ENCODE measurements at places on chromosomes 5 and 9.

DNA sequence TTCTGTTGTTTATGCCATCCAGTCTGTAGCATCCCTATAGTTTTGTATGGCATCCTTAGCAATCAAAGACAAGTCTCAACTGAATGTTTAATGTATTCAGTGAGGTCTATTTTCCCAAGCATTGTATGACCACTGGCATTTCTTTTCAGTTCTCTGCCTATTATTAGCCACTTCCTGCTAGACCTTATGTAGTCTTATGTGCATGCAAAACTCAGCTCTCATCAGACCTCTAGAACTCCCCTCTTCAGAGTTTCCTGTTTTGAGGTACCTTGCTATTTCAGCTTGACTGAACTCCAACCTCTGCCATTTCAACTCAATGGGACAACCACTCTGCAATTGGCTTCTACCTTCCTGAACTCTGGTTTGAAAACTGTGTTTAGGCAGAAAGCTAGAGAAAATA is 113.2 kb downstream of the SLC25A46 start:
- DNase-seq, result no peak

GRCh38 chr9:102428305-102428704 is 566.8 kb upstream of the CYLC2 start:
- DNase-seq, result no peak

DNA sequence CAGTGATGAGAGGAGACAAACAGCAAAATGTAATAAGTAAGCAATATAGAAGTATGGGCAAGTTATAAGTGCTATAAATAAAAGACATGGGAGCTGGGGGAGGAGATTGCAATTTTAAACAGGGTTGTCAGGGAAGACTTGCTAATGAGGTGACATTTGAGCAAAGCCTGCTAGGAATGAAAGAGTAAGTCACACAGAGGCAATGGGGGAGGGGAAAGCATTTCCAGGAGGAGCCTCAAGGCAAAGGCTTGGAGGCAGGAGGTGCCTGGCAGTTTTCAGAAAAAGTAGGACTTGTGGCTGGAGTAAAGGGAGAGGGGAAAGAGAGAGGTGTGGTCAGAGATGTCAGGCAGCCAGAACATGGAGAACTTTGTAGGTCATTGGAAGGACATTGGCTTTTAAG is 124.4 kb upstream of the NMUR2 start:
- DNase-seq, result no peak

- no peak for DNase-seq
These were observed 122.2 kb downstream of the FGF10 start for GRCh38 chr5:44266882-44267576.

DNA sequence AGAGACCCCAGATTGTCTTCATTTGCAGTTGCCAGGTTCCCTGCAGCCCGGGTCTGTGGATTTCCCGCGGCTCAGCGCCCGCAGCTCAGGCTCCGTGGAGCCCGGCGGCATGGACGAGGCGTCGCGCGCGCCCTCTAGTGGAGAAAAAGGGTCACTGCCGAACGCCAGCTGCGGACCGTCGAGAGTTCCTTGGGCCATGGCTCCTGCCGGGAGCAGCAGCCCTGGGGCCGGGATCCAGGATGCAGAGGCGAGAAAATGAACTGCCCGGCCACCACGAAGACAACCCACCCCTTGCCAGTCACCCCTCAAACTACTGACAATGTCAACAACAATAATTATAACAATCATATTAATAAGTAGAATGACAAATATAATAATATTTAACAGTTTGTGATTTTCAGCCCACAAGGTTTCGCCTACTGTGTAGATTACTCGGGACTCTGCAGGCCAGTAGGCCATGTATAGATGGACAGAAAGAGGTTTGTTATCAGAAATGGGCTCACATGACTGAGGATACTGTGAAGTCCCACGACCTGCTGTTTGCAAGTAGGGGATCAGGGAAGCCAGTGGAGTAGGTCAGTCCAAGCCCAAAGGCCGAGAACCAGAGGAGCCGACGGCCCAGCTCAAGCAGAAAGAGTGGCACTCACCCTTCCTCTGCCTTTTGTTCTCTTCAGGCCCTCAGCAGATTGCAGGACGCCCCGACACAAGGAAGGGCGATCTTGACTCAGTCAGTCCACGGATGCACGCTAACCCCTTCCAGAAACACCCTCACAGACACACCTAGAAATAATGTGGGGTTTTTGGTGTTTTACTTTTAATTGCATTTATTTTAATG is 43.1 kb downstream of the BOD1 start:
- peak; percentile 68 for DNase-seq

DNA sequence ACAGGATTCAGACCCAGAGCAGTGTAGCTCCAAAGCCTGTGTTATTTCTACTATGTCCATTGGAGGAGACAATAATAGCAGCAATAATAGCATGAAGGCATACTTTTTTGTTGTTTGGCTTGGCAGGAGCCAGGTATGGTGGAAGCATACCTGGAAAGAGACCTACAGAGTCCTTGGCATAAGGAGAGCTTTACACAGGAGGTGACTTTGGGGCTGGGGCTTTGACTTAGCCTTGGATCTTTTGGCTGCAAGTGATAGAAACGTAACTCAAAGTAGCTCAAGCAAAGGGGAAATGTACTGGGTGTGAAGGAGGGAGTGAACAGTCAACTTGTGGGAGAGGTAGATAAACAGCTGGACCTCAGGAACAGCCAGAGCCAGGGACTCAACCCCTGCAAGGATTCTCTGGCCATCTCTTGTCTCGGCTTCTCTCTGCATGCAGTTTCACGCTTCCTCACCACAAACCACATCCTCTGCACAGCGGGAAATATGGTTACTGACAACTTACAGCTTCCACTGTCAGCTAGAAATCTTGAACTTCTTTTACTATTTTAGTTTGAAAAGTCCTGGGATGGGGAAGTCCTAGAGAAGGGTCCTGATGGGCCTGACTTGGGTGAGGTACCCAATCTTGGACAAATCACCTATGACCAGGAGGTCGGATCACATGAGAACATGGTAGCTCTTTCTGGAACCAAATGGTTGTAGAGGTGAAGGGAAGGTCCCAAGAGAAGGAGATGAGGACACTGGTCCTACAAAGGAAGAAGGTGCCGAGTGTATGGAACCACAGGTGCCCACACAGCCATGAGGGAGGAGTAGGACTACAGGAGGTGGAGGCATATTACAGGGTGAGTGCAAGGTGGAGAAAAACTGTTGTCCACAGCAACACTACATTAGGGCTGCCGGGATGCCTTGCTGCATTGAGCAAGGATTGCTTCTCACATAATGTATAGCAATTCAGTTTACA is 47.0 kb upstream of the TGFBR1 start:
- DNase-seq, result peak; percentile 91

- no peak for DNase-seq
These were observed 75.1 kb upstream of the RANBP6 start for GRCh38 chr9:6090277-6091210.

- no peak for DNase-seq
These were observed 42.7 kb upstream of the RARS1 start for GRCh38 chr5:168443533-168443932.

- DNase-seq, result peak; percentile 43
These were observed 17.3 kb downstream of the TRIM7 start for GRCh38 chr5:181187500-181188213.

DNA sequence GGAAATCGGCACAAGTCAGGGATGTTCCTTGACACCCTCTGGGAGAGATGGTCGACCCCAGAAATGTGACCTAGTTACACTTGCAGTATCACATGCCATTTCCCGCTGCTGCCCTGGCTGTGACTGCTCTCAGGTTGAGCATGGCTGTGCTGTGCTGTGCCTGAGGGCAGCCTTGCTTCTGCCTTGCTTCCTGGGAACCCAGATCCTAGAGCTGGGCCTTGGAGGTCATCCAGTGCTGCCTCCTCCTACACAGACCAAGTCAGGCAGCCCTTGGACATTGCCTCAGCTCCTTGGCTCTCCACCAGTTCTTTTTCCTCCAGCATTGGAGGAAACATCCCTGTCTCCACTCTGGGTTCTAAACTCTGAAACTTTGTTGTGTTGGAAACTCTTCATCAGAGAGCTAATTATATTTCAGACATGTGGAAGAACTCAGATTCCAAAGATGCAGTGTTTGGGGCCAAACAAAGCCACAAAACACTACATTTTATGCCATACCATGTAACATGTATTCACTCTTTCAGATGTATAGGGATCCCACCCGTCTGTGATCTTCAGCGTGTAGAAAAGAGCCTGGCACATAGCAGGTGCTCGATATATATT is 6.1 kb downstream of the MAMDC2 start:
- no peak for DNase-seq

DNA sequence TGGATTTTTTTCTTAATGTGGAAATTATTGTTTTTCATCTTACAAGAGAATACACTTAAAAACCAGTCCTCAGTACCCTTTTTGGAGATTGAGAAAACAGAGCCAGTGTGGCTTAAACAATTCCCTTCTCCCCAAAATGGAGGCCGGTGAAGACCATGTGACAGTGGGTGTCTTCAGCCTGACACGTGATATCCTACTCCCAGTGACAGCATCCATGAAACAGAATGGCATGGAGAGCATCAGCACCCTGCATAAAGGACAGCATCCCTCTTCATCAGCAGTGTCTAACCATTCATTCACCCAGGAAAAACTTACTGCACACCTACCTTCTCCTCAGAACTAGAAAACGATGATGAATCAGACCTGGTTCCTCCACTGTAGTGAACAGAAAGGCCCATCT is 103.4 kb upstream of the RAI14 start:
- no peak for DNase-seq

- no peak for DNase-seq
These were observed 29.5 kb downstream of the RANBP3L start for GRCh38 chr5:36272136-36272690.

DNA sequence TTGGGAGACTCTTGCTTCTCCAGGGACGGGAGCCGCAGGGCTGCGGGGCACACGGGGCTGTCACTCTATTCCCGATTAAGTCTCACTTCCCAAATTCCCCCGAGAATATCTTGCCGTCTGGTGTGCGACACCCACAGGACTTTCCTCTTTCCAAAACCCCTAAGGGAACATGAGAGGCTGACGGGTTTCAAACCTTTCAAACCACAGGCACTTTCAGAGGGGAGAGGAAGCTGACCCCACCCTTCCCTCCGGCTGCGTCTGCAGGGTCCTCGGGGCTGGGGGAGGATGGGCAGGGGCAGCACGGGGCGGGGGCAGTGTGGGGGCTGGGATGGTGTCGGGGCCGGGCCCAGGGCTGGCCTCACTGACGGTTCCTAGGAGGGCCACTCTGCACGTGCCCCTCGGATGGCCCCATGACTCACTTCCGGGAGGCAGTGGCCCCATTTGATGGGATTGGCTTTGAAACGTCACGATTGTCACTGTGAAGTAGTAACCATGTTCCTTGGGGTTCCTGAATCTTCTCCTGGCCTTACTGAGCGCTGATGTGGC is 38.2 kb downstream of the SLC9A3 start:
- peak; percentile 50 for DNase-seq

DNA sequence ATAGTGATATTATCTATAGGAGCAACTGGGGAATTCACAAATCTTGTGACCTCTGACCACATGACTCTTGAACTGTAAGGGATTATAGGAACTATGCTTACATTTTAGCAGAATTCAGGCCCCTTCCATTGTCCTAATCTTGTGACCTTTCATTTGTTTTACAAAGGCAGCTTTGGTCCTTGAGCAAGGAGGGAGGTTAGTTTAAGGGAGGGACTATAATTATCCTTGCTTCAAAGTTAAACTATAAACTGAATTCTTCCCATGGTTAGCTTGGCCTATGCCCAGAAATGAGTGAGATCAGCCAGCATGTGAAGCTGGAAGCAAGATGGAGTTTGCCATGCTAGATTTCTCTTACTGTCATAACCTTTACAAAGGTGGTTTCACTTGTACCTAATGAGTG is 51.2 kb downstream of the TARS1 start:
- DNase-seq, result no peak

GRCh38 chr5:116478491-116478890 is 96.1 kb downstream of the SEMA6A start:
- DNase-seq, result no peak

DNA sequence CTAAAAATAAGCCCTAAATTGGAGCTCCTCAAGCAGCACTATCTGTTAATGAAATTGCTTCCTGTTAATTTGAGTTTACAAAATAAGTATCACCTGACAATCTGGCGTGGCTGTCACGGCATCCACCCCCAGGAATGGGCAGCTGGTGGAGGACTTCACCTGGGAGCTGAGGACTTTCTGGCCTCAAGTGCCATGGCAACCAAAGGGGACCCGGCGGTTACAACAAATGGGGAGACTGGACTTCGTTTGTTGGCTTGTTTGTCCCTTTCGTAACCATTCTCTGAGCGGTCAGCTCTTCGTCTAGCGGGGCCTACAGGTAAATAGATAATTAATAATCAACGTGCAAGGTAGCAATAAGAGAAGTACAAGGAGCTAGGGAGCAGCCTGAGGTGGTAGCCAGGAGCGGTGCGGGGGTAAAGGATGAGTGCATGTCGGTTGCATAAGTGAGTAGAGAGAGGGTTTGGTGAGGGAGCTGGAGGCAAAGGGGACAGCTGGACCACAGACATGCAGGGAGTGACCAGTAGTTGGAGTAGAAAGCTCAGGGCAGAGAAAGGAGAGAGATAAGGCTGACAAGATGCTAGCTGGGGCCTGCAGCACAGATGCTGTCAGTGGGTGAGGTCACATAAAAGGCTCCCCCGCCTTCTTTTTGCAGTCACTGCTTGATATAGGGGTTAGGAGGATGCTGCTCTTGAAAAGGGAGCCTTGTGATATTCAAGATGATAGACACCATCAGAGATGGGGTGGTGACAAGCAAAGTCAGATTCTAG is 62.5 kb downstream of the HSPA4 start:
- no peak for DNase-seq

- DNase-seq, result peak; percentile 86
These were observed at the start of gene MAPK9 for GRCh38 chr5:180291943-180292831. Gene MAPK9 (minus strand): TSS chr5:180292083. CDS start chr5:180280561, 11,522 bp downstream.

GRCh38 chr9:77011973-77012821 is 7.3 kb upstream of the FOXB2 start:
- DNase-seq, result peak; percentile 73

DNA sequence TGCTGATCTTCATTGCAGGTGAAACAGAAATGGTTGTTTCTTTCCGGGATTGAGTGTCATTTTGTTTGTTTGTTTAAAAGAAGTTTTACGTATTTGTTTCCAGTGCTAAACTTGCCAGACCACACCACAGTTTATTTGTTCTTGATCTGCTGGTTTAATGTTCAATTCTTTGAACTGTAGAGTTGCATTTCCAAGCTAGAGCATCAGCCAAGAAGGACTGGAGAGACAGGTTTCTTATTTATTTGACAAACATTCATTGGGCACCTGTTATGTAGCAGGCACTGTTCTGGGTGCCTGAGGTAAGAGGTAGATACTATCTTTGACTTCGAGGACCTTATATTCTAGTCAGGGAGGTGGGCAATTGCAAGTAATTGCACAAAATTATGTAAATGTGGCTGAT is 45.0 kb downstream of the MCCC2 start:
- no peak for DNase-seq

DNA sequence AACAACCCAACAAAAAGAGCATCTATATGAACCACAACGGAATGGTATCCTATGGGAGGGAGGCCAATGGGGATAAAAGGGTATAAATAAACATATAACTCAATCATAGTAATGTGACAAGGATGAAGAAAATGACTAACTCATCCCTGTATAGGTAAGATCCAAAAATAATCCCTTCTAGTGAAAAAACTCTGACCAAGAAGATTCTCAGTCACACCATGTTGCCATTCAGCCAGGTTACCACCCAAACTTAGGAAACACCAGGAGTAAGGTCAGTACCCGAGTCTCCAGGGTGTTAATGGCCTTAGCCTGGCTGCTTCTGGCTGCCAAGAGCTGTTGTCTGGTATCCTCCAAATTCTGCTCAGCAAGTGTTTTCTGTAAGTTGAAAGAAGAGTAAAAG is 32.8 kb downstream of the GOLGA1 start:
- DNase-seq, result no peak

All from activated naive CD4-positive, alpha-beta T cell treated with anti-CD3 and anti-CD28 coated beads, Interleukin-2, amount 10 ng/mL, durations not matched to agents 7 days and 5 days (primary cell).